Cerebellar nuclear complex (tissue), 1 donor: ENCODE measurements at places on chromosomes 11 and 22.

DNA sequence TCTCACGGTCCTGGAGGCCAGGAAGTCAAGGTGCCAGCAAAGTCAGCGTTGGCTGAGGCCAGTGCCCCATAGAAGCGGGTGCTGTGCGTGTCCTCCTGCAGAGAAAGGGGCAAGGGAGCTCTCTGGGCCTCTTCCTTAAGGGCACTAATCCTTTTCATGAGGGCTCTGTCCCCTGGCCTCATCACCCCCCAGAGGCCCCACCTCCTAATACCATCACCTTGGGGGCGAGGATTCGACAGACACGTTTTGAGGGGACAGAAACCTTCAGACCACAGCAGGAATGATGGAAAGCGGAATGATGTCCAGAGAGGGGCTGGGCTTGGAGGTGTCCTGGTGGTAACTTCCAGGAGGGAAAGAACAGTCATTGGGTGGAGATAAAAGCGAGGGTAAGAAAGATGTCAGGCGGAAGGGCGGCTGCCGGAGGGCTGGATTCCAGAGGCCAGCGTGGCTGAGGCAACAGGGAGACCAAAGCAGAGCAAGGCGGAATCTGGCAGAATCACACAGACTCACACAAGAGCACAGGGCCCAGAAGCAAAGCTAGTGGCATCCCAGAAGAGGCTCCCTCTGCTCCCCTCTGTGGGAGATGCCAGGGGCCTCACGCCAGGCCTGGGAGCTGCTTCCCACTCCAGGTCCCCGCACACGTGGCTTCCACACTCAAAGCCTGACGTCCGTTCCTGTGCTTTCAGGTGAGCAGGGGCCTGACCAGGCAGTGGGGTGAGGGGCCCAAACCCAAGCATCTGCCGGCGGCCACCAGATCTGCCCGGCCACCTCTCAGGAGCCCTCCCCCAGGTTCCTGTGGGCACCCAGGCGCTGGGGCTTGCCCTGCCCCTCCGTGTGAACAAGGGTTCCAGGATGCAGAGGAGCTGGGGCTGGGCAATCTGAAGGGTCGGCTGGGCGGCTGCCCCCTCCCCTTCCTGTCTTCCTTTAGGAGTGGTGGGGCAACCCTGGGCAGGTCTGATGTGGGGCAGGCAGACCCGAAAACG lies 784.5 kb downstream of the BRD1 start:
- DNase-seq: no peak

DNA sequence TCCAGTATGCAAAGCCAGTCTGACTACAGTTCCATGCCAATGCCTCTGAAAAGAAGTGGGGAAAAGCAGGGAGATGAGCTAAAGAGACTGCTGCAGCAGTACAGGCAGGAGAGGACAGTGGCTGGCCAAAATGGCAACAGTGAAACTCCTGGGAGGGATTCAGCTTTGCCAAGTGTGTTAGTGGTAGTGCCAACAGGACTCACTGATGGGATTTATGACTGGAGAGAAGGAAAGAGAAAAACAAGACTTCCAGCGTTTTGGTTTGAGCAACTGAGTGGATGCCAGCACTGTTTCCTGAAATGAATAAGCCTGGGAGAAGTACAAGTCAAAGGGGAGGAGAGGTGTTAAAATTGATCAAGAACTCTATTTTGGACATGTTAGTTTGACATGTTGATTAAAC lies 80.9 kb downstream of the PLEKHA7 start:
- no peak for DNase-seq

GRCh38 chr11:134582770-134583095 lies 170.7 kb upstream of the B3GAT1 start:
- DNase-seq: no peak

GRCh38 chr11:69014084-69014851 lies 1.2 kb upstream of the MRGPRF start:
- DNase-seq: no peak

GRCh38 chr22:49934891-49935557 lies 16.6 kb downstream of the CRELD2 start:
- no peak for DNase-seq

- no peak for DNase-seq
Observed at GRCh38 chr11:79062814-79063762, 377.7 kb downstream of the TENM4 start.

DNA sequence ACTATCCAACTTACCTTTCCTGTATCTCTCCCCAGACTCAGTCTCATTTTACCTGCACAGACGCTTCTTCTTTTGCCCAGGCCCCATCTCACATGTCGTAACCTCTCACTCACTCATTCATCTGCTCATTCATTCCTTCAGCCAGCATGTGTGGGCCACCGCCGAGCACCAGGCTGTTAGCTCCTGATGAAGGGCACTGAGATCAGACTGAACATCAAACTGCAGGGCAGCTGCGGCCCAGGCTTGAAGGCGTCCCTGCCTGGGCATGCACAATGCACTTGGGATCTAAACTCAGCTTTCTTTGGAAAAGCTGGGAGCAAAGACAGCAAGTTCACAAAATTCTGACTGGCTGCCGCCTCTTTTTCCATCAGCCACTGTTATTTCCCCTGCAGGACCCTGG lies 1456.3 kb downstream of the BRD1 start:
- DNase-seq: no peak

- no peak for DNase-seq
Observed at GRCh38 chr11:21113876-21114275, 444.5 kb downstream of the NELL1 start.

- no peak for DNase-seq
Observed at GRCh38 chr22:38751422-38752346, 4.1 kb downstream of the SUN2 start.

- DNase-seq: no peak
Observed at GRCh38 chr11:131908316-131908715, 537.9 kb downstream of the NTM start.

- DNase-seq: no peak
Observed at GRCh38 chr22:44927463-44928135, 82.2 kb downstream of the PHF21B start.

- DNase-seq: no peak
Observed at GRCh38 chr11:17171343-17171742, 36.4 kb downstream of the PIK3C2A start.

- DNase-seq: no peak
Observed at GRCh38 chr22:46362203-46362933, 26.9 kb downstream of the TRMU start.

- no peak for DNase-seq
Observed at GRCh38 chr11:34899633-34900016, 16.6 kb downstream of the APIP start.

GRCh38 chr11:49952091-49952490 lies at the start of gene OR4C13:
Gene OR4C13, plus strand, starts transcription at chr11:49952391. Its CDS starts 32 bp downstream, at chr11:49952423.
- DNase-seq: no peak

- DNase-seq: no peak
Observed at GRCh38 chr11:76837696-76838677, 22.7 kb upstream of the ACER3 start.

DNA sequence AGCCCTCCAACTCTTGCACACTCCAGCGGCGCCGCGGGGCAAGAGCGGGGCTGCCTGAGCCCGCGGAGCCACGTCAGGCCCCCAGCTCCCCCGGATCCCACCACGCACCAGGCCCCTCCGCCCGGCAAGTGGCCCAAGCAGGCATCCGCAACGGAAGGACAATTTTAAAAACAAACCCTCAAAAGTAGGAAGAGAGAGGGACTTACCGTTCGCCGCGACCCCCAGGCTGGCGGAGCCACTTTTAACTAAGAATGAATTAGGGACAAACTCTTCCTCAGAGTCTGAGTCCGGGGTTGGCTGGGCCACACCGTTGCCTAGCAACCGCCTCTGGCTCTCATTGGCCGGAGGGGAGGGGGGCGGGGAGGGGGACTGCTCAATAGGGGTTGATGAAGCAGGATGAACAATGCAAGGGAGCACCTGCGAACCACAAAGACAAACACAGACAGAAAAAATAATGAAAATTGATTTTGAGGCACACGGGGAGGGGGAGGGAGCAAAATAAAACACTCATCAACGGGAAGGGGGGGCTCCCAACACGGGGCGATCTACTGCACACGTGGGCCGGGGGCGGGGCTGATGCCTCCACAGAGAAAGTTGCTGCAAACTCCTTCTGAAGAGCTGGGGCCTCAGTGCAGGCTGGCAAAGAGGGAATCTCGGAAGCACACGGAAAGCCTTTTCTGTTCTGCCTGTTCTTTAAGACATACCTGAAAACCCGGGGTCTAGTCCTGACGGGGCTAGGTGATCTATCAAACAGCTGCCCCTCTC lies 387.5 kb upstream of the NARS2 start:
- DNase-seq: no peak

- DNase-seq: no peak
Observed at GRCh38 chr11:8043756-8044155, 37.3 kb upstream of the TUB start.

DNA sequence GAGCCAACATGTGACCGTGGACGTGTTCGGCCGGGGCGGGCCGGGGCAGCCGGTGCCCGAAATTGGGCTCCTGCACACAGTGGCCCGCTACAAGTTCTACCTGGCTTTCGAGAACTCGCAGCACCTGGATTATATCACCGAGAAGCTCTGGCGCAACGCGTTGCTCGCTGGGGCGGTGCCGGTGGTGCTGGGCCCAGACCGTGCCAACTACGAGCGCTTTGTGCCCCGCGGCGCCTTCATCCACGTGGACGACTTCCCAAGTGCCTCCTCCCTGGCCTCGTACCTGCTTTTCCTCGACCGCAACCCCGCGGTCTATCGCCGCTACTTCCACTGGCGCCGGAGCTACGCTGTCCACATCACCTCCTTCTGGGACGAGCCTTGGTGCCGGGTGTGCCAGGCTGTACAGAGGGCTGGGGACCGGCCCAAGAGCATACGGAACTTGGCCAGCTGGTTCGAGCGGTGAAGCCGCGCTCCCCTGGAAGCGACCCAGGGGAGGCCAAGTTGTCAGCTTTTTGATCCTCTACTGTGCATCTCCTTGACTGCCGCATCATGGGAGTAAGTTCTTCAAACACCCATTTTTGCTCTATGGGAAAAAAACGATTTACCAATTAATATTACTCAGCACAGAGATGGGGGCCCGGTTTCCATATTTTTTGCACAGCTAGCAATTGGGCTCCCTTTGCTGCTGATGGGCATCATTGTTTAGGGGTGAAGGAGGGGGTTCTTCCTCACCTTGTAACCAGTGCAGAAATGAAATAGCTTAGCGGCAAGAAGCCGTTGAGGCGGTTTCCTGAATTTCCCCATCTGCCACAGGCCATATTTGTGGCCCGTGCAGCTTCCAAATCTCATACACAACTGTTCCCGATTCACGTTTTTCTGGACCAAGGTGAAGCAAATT lies 1.8 kb downstream of the FUT4 start:
- no peak for DNase-seq

- no peak for DNase-seq
Observed at GRCh38 chr22:23856721-23857605, 712 bp upstream of the SLC2A11 start.

GRCh38 chr22:41526226-41526829 lies 17.9 kb downstream of the POLR3H start:
- DNase-seq: no peak

GRCh38 chr11:980438-981357 lies 55.0 kb downstream of the AP2A2 start:
- no peak for DNase-seq

- peak; percentile 37 for DNase-seq
Observed at GRCh38 chr11:112343368-112344039, 82.8 kb upstream of the PLET1 start.

DNA sequence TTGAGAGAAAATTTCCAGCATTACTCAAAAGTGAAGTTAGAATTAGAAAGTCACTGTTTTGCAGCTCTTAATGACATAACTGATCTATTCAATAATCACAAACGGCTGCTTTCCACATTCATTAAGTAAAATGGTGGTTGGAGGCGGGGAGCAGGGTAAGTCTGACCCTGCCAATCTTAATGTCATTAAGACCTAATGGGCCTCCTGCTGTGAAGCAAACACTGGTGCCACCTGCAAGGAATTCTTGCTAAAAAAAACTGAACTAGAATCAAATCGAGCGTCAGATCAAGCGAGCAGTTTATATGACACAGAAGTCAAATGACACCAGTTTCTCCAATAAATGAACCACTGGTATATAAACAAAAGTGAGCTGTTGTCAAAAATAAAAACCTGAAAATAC lies 351.5 kb downstream of the BRD1 start:
- no peak for DNase-seq

- no peak for DNase-seq
Observed at GRCh38 chr11:111435046-111435698, 56.1 kb upstream of the POU2AF1 start.

DNA sequence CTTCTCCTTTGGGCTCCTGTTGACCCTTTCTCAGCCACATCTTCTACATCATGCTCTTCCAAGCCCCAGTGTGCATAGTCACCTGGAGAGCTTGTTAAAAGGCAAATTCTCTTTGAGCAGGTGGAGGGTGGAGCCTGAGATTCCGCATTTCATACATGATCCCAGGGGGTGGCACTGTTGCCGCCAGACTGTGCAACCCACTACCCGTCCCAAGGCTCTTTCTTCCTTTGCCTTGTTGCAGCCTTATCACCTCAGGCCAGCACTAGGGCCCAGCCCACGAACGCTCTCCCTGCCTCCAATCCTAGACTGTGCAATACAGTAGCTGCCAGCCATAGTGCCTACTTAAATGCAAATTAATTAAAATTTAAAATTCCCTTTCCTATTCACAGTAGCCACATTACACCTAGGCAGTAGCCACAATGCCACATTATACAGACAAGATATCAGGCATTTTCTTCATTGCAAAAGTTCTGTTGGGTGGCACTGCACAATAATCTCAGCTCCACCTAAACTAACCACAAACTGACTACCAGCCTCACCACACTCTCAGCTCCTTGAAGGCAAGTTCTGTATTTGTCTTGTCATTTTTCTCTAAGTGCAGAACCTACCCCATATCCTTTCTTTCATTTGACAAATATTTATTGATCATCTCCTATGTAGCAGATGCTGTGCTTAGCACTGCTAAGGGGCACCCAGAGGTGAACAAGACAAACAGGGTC lies 4.6 kb upstream of the KCNJ5 start:
- no peak for DNase-seq

- DNase-seq: no peak
Observed at GRCh38 chr11:733072-733471, 14.2 kb upstream of the TALDO1 start.

DNA sequence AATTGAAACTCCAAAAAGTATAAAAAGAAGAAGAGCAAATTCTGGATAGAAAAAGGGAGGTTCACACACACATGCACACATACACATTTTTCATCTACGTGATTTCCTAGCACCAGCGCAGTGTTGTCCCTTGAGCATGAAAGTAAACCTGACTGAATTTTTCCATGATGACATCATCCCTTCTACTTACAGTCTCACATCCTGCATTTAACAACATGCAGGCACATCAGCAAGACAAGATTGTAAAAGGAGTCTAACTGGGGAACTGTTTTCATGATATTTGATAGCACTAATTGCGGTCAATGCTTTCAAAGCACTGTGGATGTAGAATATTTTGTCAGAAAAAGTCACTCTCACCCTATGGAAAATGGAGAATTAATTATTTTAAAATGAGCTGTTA lies 36.6 kb downstream of the GAS2 start:
- no peak for DNase-seq

- no peak for DNase-seq
Observed at GRCh38 chr11:7574491-7575130, 60.8 kb downstream of the PPFIBP2 start.

DNA sequence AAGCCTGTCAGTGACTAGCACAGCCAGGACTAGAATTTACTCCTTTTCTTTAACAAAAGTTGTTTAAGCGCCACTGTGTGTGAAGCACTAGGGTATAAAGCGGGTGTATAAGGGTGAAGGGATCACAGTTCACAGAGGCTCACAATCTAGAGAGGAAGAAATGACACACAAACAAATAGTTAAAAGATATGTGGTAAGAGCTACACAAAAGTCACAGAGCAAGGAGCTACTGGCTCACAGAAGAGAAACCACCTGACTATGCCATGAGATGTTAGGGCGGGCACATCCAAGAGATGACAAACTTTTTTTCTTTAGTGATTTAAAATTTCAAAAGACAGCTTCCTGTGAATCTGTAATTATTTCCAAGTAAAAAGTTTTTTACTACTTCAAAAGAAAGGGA lies 55.6 kb downstream of the PHF21A start:
- DNase-seq: no peak
